Dermis microvascular lymphatic vessel endothelial cell (primary cell): ENCODE measurements at places on chromosomes 1 and 21. TPM values are rescaled to one million over a fixed set of nuclear protein-coding genes. Genes with fewer than 3 reads are reported as not detected.

The TAS1R1 gene
- 0.13 TPM in 1 of 2 replicates, not detected in the other for total RNA-seq

The NID1 gene
- 175 and 328 TPM in 2 replicates for total RNA-seq

The HUNK gene
- under 0.01 TPM in 2 replicates for total RNA-seq

The GBP5 gene
- total RNA-seq, result 0.25 and 0.26 TPM in 2 replicates

The RAB3B gene
- 2.1 and 4.0 TPM in 2 replicates for total RNA-seq

The RBP7 gene
- 0.38 and 0.77 TPM in 2 replicates for total RNA-seq

The CIART gene
- 0.77 and 2.0 TPM in 2 replicates for total RNA-seq

The TSEN15 gene
- 18.3 and 25.2 TPM in 2 replicates for total RNA-seq

The MROH7 gene
- total RNA-seq, result under 0.01 and 0.13 TPM in 2 replicates

The NUAK2 gene
- 3.1 and 3.5 TPM in 2 replicates for total RNA-seq

The KCNE2 gene
- total RNA-seq, result not detected in 2 replicates

The SLAMF9 gene
- total RNA-seq, result not detected in 2 replicates

The ACTN2 gene
- 0.13 TPM in 1 of 2 replicates, not detected in the other for total RNA-seq

The BLZF1 gene
- total RNA-seq, result 11.5 and 12.2 TPM in 2 replicates

The SELENBP1 gene
- total RNA-seq, result 0.13 and 0.25 TPM in 2 replicates

The GIPC2 gene
- 31.9 and 37.2 TPM in 2 replicates for total RNA-seq

The FAM151A gene
- not detected in 2 replicates for total RNA-seq

The C4BPA gene
- not detected in 2 replicates for total RNA-seq

The OR2L8 gene
- total RNA-seq, result not detected in 2 replicates

The HAO2 gene
- total RNA-seq, result under 0.01 TPM in 1 of 2 replicates, not detected in the other

The DISP3 gene
- total RNA-seq, result under 0.01 and 0.25 TPM in 2 replicates

The PYHIN1 gene
- total RNA-seq, result not detected in 2 replicates

The PIGR gene
- total RNA-seq, result not detected in 2 replicates

The SLC1A7 gene
- total RNA-seq, result not detected in 2 replicates

The STPG1 gene
- total RNA-seq, result 1.5 and 2.4 TPM in 2 replicates

The CD5L gene
- not detected in 2 replicates for total RNA-seq

The ARMH1 gene
- 0.13 TPM in 1 of 2 replicates, not detected in the other for total RNA-seq

The LCE1F gene
- not detected in 2 replicates for total RNA-seq

The KRTAP13-2 gene
- total RNA-seq, result not detected in 2 replicates
